ENCODE measurements at places on chromosomes 16 and 17.

- DNase-seq = no peak
These were observed 34.5 kb downstream of the ABCC12 start for GRCh38 chr16:48121276-48121675.

DNA sequence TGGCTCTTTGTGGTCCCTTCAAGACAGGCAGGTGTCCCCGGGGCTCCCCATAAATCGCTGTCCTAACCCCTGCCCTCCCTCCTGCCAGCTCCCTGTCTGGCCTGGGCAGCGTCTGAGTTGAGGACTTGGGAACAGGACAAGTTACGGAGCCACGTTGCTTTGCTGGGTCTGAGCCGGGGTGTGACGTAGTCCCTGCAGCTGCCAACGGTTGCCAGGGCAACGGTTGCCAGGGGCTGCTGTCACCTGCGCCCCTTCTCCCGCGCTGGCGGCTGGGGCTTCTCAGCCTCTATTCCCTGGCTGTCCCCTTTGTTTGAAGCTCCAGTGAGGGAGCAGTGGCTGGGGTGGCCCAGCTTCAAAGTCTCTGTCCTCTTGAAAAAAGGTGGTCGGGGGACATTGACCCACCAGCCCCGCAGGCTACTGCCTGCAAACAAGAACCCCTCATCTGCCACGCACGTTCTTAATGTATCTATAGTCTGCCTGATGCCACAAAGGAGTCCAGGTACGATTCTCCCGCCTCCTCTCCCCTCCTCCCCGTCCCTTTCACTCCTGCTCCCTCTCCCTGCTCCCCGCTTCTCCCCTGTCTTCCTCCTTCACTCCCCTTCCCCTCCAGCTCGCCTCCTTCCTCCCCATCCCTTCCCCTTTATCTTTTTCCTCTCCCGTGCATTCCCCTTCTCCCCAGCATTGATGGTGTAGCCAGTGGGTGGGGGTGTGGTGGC lies 10.9 kb downstream of the ADGRG1 start:
- peak; percentile 85 for DNase-seq

DNA sequence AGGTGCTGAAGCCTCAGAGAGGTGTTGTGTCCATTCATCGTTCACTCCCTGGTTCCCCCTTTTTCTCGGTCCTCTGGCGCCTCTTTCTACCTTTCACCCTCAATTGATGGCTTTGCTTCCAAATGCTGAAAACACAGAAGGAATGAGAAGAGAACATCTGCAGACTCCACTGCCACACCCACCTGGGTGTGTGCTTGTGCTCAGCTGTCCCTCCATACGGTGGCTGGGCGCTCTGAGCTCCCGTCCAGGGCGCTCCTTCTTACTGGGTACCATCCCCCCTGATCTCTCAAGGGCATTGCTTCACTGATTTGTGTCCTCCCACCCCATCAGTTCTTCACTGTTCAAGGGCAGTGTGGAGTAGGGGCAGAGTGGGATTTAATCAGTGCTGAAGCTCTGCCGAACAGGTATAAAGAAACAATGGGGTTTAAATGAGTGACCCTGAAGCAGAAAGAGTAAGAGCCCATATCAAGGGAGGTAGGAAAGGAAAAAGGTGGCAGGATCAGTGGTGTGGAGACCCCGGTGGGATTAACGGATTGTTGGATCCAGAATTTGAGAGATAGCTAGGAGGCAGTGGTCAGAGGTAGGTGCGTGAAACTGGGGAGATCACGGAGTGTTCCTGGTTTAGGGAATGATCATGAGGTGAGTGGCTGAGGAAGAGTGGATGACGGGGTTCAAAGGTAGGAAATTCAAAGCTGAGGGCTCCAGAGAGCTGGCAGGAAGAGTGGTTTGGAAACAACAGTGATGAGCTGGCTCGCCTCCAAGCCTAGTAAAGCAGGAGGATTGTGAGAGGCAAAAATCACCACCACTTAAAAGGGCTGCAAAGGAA lies 40.8 kb downstream of the MRTFB start:
- no peak for DNase-seq

- DNase-seq = no peak
These were observed 17.1 kb downstream of the BFAR start for GRCh38 chr16:14649816-14650215.
